ENCODE measurements at places on chromosomes 6 and 20.

DNA sequence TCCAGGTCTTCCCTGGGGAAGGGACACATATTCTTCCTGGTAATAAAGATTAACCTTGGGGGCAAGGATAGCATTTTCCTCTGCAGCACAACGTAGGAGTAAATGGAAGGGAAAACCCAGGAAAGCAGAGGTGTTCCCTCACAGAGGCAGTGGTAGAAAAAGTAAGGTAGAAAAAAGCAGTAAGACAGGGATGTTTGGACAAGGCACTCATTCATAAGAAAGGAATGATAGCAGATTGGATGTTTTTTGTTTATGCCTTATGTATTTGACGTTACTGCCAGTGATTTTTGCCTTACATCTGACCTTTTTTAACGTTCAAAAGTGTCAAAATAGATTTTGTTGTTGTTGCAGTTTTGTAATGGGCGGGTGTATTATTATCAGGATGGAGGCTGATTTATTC, 395.0 kb downstream of the CDKAL1 start:
- no peak for DNase-seq

- DNase-seq: no peak
These were observed at the start of gene PDE10A for GRCh38 chr6:165662749-165663376. Gene PDE10A, minus strand, starts transcription at chr6:165663241. Its CDS starts 430 bp downstream, at chr6:165662811.

DNA sequence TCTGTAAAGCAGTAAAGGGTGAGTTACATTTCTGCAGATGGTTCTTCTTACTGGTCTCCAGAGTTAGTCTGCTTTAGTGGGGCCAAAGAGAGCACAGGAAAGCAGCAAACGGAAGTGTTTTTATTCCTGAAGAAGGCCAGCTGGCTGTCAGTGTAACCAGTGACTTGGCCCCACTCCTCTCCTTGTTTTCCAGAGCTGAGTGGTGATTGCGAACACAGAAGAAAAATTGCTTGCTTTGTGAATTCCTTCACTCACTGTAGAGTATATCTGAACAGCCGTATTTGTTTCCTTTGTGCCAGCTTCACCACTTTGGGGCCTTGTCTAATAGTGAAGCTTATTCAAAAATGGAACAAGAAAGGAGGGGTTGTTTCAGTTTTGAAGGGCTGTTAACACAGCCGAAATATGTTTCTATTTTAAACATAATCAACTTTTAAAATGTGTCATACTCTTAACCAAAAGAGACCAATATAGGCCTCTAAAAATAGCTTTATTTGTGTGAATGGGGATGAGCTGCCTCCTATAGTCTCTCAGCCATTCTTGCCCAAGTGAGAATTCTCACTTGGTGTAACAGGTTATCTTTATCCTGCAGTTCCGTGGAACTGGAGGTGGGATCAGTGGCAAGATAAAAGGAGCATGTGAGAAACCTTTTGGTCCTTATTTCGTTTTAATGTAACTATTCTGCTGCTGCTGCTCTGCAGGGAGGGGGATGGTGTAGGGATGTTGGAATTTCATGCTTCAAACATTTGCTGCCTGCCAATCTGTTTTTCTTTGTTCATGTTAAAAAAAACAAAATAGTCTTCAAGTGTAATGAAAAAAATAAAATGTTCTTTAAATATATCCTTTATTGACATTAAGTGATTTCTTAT, 37.8 kb downstream of the ZC2HC1B start:
- peak; percentile 17 for DNase-seq

DNA sequence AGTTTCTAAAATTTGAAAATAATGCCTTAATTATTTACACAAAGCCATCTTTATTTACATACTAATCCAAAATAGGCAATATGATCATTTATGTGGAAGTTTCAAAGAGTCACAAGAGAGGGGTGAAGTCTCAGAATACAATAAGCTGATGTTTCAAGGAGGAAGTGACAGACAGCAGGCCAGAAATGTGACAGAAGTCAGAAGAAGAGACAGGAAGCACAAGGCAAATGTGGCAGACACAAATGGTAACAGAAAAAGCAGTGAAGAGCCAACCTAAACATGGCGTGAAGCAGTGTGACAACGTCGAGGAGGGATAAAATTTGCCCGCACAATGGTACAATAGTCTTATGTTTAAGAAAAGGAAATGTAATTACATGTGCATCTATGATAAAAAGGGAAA, 59.8 kb downstream of the SHPRH start:
- no peak for DNase-seq

- DNase-seq: no peak
These were observed 107.3 kb downstream of the OGFRL1 start for GRCh38 chr6:71395731-71396409.

- DNase-seq: peak; percentile 75
These were observed 4.2 kb upstream of the PRPH2 start for GRCh38 chr6:42726485-42727086.
